ENCODE measurements at places on chromosomes 2 and 18.

- no peak for DNase-seq
These were observed 31.0 kb upstream of the GALNT3 start for GRCh38 chr2:165825041-165825440.

DNA sequence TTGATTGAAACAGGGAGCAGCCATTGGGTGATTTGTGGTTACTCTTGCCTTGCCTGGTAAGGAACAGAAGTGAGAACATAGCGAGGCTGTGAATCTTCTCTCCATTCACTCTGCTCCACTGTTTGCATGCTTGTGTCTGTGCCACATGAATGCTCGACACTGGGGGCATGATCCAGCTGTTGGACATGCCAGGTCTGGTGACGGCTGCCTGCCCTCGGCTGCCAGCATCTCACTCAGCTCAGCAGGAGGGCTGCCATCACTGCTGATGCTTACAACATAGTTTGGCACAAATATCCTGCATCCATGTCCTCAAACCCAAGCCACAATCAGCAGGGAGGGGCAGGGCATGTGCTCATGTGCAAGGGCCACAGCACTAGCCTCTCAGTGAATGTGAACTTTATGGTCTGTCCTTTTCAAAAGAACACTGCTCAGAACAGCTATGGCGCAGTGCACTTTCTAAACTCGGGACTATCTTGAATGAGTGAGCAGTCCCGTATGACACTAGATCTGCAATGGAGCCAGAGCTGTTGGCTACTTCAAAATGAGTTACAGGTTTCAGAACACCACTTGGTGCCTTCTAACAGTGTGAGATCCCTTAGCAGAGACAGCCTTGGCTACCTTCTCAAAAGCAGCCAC lies 126.3 kb downstream of the NRP2 start:
- DNase-seq: no peak

DNA sequence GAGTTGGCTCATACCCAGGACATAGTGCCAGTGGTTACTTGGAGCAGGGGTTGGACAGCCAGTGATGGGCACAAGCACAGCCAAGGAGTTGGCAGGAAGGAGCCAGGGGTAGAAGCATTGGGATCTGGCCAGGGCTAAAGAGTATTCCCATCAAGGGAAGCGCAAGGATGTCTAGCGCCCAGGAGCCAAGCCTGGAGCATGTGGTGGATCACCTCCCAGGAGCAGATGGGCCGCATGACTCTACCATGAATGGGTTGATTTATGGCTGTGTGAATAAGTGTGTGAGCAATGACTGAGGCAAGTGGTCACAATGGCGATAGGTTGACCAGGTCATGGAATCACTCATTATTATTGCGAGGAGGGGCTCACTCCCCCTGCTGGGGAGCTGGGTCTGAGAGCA lies 111.1 kb downstream of the FHOD3 start:
- no peak for DNase-seq

- DNase-seq: no peak
These were observed 53.5 kb upstream of the TGFA start for GRCh38 chr2:70607121-70607561.

DNA sequence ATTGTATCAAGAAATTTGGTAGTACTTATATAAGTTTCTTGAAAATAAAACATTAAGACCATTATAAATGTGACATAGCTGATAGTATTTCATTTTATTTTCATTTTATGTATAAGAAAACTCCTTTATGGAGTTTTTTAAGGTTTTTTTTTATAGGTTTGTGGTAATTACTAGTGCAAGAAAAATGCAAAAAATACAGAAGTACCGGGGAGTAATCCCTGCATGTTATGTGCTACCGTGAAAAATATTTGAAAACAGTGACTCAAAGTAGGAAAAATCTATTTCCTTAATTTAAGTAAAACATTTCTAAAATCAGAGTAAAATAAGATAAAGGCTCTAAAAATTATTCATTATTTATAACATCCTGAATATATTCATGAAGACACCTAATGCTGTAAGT lies 21.6 kb downstream of the ZSWIM2 start:
- no peak for DNase-seq

DNA sequence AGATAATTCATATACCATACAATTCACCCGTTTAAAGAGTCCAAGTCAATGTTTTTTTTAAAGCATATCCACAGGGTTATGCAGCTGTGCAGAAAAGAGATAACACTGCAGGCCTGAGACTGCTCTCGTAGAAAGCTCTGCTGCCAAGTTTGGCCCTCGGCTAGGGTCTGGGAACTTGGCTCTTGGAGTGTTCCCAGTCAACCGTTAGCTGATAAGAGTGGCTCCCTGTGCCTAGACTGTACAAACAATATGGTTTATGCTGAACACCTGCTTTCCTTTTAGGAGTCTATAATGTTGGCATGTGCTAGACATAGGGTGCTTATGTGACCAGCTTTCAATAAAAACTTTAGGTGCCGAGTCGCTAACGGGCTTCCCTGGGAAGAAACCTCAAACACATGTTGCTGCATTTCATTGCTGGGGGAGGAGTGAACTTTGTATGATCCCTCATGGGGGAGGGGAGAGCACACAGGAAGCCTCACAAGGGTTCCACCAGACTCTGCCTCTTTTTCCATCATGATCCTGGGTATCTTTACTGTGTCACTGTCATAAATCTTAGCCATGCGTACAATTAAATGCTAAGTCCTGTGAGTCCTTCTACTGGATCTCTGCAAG lies 34.7 kb downstream of the RFX8 start:
- DNase-seq: no peak

GRCh38 chr2:47321411-47322031 lies 81.4 kb upstream of the MSH2 start:
- DNase-seq: no peak

GRCh38 chr2:98461498-98462049 lies 16.9 kb downstream of the INPP4A start:
- DNase-seq: no peak

GRCh38 chr2:70901227-70902066 lies 34.3 kb upstream of the ATP6V1B1 start:
- DNase-seq: no peak
